ENCODE measurements at places on chromosomes 6 and 20.

GRCh38 chr6:98787961-98788360, 46.4 kb upstream of the POU3F2 start:
- no peak for DNase-seq

DNA sequence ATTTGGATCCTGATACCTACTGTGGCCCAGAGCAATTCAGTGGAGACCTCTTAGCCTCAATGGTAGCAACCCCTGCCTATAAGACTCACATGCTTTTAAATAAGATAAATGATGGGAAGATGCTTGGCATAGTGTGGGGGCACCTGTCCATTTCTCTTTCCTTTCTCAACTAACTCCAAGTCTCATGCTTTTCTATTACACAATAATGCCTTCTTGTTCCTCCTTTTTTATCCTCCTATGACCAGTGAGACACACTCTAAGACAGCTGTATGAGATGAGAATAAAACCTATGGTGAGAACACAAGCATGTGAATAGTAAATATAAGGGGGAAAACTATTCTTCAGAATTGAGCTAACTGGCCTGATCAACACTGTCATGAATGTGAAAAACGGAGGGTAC, 147.0 kb upstream of the STXBP5 start:
- no peak for DNase-seq

DNA sequence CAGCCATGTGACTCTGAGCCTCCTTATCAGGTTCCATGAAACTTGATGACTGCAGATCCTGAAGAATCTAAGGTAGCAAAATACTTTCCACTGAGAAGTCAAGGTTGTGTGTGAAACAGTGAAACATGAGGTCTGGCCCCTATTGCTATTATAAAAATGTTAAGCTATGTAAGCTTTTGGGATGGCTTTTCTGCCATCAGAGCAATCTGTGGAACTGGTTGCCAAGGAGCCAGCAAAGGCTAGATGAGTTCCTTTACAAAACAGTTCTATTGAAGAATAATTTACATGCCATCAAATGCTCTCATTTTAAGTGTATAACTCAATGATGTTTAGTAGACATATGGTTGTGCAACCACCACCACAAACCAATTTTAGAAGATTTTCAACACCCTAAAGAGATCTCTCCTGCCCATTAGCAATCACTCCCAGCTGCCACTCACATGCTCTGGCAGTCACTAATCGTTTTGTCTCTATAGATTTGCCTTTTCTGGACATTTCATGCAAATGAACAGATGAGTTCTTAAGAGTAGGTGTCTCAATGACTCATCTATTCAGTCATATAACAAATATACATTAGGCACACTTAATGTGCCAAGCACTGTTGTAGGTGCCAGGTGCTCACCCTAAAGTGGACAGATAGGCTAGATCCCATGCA, 19.9 kb upstream of the MEP1A start:
- DNase-seq, result no peak

DNA sequence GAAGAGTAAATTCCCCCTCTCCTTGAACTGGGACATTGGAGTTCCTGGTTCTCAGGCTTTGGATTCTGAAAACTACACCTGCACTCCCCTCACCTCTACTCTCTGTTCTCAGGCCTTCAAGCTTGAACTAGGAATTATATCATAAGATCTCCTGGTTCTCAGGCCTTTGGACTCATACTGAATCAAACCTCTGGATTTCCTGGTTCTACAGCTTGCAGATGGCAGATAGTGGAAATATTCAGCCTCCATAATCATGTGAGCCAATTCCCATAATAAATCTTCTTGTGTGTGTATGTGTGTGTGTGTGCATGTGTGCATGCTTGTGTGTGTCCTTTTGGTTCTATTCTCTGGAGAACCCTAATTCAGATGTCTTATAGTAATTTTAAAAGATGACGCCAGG, 12.7 kb upstream of the CHD6 start:
- no peak for DNase-seq

DNA sequence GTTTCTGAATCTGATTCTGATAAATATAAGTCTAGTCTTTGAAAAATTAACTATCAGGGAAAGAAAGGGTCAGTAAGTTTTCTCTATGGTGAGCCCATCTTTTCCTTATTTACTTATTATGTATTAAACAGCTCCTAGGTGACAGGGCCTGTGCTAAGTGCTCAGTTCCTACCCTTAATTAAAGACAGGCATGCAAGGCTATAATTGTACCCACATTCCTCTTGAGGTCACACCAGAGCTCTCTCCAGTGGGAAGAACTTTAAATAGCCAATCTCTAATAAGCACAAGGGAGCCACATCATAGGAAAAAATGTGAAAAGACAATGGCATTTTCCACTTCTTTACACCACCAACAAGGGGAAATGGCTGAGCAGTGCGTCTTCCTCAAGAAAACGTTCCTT, 421.8 kb upstream of the SLC35B3 start:
- no peak for DNase-seq

GRCh38 chr6:7052443-7053011, 55.2 kb upstream of the RREB1 start:
- no peak for DNase-seq

DNA sequence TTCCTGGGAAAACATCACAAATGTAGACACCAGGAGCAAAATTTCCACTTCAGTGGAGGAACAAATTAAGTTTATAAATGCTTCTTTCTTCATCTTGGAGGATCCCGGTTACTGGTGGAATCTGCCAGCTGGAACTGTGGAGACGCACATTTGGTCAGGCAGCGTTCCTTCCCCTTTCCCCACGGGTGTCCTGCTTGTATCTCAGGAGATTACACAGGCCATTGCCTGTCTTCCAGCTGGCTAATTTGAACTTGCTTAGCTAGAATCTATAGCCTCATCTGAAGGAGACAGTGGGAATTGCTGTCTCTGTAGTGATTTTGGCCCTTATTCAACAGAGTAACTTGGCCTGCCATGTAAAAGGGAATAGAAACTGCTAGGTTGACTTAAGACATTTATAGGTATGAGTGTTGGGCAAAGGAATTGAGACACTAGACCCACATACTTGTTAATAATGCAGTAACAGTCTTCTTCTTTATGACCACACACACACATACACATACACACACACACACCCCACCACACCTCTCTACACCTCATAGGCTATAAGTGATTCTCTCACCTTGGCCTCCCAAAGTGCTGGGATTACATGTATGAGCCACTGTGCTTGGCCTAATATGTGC, 34.4 kb downstream of the TSBP1 start:
- DNase-seq, result no peak

- DNase-seq, result no peak
Observed at GRCh38 chr6:167007985-167008384, 8.8 kb downstream of the CEP43 start.

DNA sequence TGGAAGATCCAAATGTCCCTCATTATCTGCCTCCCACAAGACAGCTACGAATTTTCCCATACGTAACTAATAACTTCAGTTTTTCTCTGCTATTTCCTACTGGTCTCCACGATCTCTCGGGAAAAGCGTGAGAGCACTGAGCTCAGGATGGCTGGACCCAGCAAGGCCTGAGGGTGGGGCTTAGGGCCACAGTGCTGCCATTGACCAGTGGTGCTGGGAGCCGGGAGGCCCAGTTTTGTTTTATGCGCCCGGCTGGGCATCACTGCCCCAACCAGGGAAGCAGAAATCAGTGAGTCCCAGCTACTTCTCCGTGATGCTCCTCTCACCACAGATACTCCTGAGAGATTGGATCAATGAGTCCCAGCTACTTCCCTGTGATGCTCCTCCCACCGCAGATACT, 238.4 kb downstream of the LY86 start:
- DNase-seq, result no peak

DNA sequence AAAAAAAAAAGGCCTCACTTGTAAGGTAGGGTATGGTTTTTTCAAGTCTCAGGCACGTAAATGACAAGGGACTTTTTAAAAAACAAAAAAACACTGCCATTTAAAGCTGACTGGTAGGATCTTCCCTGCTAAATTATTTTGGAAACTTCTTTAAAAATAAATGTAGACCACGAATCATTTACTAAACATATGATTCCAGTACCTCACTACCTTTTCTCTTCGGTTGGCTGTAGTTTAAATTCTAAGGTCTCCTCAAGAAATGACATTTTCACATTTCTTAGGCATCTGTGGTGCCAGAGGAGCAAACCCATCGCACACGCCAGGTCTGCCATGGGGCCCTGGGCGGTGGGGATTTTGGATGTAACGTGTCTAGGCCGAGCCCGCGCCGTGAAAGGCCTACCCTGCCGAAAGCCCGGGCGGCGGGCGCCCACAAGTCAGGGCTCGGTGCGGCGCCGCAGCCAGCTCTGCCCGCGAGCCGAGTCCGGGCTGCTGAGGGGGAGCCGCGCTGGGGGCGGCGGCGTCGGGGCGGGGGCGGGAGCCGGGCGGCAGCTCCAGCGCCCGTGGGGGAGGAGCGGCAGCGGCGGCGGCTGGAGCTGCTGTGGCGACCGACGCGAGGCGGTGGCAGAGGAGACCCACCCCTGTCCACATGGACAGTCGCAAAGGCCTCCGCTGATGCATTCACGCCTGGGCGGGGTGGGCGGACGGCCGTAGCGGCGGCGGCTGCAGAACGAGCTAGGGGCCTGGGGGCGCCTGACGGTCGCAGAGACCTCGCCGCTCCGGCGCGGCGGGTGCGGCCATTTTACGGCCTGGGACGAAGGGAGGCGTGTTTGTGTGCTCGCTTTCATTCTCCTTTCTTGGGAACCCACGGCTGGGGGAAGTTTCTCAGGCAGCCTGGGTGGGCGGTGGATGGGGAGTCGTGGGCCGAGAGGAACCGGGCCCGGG, at the start of gene SENP6:
Gene SENP6 (plus strand): TSS at position 577 of the 942 bp plus-strand sequence. CDS start 645 bp downstream, outside the sequence.
- no peak for DNase-seq

- no peak for DNase-seq
Observed at GRCh38 chr20:64093013-64093503, 8.9 kb upstream of the LKAAEAR1 start.

DNA sequence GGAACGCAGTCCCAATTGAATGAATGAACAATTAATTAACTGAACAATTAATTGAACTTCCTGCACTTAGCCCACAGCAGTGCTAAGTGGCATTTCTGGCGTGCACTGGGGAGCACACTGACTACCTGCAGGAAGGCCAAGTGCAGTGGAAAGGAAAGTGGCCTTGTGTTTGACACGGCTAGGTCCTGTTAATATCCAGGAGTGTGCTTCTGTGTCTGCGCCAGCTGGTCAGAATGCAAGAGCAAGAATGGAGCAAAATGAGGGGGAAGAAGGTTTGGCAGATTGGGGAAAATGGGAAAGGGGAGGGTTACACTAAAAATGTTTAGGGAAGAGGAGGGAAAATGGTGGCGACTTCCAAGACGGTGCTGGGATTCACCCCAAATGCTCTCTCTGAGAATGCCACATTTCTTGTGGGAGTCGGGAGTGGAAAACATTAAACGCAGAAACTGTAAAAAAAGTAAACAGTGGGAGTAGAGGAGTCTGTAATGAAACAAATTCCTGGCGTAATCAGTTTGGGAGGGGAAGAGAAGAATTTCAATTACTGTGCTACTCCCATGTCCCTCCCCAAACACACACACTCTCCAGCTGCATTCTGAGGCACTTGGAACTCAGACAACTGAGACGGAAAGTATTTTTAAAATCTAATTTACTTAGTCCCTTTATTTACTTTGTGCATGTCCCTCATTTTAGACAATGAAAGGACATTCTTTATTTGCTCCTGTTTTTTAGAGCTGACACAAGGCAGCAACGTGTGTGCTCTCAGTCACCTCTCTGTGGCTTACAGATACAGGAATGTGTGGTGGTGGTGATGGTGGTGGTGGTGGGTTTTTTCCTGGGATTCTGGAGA, 64.1 kb downstream of the CLIC5 start:
- DNase-seq, result no peak

DNA sequence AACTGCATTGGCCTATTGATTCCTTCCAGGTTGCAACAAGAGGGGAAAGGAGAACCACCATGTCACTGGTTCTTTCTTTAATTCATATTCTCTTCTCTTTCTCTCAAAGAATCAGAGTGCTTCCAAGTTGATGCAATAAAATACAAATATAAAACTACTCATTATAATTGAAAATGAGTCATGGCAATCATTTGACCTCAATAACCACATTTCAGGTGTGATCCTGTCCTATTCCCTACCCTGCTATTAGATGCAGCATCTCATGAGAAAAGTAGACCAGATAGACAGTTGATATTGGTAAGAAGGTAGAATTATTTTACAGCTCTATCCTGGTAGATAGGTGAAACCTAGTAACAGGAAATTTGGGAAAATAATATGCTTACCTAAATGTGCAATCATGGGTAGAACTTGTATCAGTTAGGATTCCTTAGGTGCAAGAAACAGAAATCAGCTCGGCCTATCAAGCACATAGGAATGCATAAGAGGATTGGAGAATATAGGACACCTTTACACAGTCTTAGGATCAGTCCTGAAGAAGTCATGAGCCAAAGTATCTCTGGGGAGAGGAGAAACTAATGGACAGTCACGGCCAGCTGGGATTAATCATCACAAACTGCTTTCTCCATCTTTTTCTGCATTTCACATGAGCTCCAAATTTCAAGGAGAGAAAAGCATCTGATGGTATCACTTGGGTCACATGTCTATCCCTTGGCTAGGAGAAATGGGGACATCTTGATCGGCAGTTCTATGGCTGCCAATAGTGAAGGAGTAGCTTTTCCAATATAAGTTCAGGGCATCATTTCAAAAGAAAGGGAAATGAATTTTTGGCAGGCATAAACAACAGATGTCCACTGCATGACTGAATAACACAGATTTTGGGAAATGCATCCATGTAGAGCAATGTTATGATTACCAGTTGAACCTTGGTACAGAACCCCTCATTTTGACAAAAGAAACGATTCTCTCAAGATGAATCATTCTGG, 19.3 kb upstream of the RNF146 start:
- no peak for DNase-seq

DNA sequence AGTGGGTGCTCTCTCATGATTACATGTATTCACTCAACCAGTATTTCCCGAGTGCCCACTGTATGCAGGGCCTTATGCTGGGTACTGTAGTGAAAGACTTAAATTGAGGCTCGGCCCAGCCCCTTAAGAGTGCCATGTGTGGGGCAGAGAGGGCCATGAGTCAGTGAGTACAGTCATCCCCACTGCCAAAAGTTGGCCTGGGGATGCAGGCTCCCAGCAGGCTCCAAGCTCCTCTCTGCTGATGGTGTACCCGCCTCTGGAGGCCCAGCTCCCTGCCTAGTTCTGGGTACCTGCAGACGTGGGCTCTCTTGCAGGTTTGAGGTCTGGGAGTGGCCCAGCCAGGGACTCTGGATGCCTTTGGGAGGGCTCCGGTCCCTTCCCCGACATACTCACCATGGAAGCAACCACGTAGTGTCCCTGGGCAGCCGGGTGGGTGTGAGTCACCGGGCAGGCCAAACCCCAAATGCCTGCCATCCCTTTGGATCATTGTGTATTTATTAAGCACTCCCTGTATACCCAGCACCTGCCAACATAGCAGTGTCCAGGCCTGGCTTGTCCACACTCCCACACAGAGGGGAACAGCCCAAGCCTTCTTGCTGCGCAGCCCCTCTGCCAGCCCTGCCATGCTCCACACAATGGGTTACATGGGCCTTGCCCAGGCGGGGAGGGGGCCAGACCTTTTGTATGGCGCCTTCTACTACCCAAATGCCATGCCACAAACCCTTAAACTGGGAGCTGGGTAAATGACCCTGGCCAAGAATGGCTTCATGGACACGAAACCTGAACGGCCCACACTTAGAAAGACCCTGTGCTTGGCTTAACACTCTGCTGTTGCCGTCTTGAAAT, 153.6 kb downstream of the VEGFA start:
- no peak for DNase-seq

All from NCI-H1436 treated with DMSO at 0.1 percent for 48 hours (cell line).